ENCODE measurements at places on chromosomes 6 and 20.

- no peak for DNase-seq
Measured at GRCh38 chr20:31452575-31452974, 12.1 kb downstream of the DEFB123 start.

GRCh38 chr6:135086414-135086764 is 31.8 kb upstream of the HBS1L start:
- no peak for DNase-seq

GRCh38 chr6:48476257-48476656 is 365.3 kb upstream of the PTCHD4 start:
- DNase-seq: no peak

GRCh38 chr20:46056970-46057855 is 28.2 kb downstream of the SLC12A5 start:
- DNase-seq: no peak

GRCh38 chr6:13561624-13562267 is 12.7 kb upstream of the SIRT5 start:
- no peak for DNase-seq

GRCh38 chr20:13865156-13865555 is 80.3 kb downstream of the NDUFAF5 start:
- DNase-seq: no peak

Data from central memory CD8-positive, alpha-beta T cell (primary cell).